ENCODE measurements at places on chromosomes 13 and 19.

GRCh38 chr13:107117327-107118012, 549.5 kb upstream of the ARGLU1 start:
- DNase-seq: no peak

- peak; percentile 27 for DNase-seq
These were observed 84.3 kb upstream of the UBL3 start for GRCh38 chr13:29934531-29935308.

- peak; percentile 27 for DNase-seq
These were observed 493 bp upstream of the PDE4A start for GRCh38 chr19:10419646-10420443.

DNA sequence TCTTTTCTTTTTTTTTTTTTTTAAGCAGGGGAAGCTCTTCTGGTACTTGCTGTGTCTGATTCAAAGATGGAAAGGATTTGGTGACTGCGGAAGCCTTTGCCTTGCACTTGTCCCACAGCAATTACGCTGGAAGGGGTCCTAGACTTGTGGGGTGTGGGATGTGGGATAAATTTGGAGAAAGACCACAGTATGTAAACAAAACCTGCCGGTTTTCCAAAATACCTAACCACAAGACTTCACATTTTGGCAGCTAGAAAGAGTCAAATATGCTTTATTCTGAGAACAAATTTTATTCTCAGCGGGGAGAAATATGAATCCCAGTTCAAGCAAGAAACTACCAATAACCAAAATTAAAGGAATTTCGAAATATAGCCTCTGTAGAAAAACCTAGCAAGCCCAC, 176.5 kb downstream of the SPRY2 start:
- no peak for DNase-seq

GRCh38 chr19:33612928-33613619, 8.7 kb upstream of the CHST8 start:
- no peak for DNase-seq

GRCh38 chr13:49353908-49354307, 90.0 kb downstream of the CAB39L start:
- DNase-seq: no peak

DNA sequence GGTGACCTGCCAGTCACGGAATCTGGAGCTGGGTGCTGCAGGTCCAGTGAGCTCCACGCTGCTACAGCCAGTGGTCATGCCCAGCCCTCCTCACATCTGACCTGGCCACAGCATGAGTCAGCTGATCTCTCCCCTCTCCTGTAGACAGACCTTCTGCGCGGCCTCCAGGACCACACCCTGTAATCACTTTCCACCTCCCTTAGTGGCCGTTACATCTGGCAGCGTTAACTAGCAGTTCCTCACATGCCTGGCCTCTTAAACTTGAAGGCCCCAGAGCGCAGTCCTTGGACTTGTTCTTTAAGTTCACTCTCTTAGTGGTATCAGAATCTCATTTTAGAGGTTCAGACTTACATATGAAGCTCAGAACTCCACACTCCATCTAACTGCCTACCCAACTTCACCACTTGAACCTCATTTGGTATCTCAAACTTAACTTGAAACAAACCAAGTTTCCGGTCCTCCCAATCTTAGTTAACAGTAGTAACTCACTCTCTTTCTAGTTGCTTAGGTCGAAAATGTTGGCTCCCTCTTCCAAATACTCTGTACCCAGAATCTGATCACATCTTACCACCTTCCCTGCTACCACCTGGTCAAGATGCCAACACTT, 22.7 kb downstream of the MIPEP start:
- no peak for DNase-seq

GRCh38 chr13:60267498-60268202, 103.9 kb upstream of the DIAPH3 start:
- DNase-seq: peak; percentile 28

- peak; percentile 40 for DNase-seq
These were observed 1.2 kb downstream of the LSM4 start for GRCh38 chr19:18321734-18322102.

DNA sequence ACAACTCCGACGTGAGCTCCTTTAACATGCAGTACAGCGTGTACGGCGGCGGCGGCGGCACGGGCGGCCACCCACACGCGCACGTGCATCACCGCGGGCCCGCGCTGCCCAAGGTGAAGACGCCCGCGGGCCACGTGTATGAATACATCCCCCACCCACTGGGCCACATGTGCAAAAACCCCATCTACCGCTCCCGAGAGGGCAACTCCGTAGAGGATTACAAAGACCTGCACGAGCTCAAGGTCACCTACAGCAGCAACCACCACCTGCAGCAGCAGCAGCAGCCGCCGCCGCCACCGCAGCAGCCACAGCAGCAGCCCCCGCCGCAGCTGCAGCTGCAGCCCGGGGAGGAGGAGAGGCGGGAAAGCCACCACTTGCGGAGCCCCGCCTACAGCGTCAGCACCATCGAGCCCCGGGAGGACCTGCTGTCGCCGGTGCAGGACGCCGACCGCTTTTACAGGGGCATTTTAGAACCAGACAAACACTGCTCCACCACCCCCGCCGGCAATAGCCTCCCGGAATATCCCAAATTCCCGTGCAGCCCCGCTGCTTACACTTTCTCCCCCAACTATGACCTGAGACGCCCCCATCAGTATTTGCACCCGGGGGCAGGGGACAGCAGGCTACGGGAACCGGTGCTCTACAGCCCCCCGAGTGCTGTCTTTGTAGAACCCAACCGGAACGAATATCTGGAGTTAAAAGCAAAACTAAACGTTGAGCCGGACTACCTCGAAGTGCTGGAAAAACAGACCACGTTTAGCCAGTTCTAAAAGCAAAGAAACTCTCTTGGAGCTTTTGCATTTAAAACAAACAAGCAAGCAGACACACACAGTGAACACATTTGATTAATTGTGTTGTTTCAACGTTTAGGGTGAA, 6.6 kb downstream of the SLITRK5 start:
- DNase-seq: no peak

DNA sequence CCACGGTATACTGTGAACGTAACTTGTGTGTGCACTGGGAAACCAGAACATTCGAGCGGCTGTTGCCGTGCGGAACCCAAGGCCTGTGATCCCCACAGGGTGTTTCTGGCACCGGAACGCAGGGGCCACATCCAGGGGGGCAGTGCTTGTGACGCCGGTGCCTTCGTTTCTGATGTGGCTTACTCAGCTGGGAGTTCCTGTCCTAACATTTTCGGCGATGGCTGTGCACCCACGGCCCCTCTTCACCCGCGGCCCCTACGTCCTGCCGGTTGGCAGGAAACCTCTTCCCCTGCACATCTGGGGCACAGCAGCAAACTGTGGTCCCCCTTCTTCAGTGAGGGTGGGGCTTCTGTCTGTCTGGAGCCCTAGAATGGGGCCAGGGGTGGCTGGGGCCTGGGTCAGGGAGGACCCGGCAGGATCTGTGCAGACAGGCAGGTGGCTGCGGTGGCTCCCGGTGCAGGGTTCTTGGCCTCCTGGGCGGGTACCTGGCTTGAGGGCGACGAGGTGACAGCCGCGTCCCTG, 26.2 kb downstream of the CSNK1G2 start:
- peak; percentile 44 for DNase-seq

DNA sequence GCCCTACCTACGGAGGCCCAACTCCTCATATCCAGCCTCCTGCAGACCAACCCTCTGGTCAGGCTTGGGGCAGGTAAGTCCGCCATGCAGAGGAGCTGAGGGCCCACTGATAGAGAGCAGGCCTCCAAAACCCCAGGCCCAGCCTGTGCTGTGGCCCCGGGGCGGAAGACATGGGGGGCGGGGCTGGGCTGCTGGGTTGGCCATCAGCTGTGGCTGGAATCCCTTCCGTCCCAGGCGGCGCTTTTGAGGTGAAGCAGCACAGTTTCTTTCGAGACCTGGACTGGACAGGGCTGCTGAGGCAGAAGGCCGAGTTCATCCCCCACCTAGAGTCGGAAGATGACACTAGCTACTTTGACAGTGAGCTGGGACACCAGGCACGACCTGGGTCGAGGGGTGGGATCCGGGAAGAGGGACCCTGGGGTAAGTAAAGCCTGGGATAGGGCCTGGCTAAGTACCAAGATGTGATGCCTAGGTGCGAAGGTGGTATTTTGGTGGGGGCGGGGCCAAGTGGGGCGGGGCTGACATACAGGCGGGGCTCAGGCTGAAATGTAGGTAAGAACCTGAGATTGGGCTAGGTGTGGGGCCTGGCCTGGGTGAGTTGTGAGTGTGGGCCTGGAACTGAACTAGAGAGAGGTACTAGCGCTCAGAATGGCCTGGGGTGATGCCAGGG, 15.4 kb downstream of the DNASE2 start:
- DNase-seq: no peak

- DNase-seq: no peak
These were observed 206.6 kb upstream of the SLC10A2 start for GRCh38 chr13:103272770-103273169.

DNA sequence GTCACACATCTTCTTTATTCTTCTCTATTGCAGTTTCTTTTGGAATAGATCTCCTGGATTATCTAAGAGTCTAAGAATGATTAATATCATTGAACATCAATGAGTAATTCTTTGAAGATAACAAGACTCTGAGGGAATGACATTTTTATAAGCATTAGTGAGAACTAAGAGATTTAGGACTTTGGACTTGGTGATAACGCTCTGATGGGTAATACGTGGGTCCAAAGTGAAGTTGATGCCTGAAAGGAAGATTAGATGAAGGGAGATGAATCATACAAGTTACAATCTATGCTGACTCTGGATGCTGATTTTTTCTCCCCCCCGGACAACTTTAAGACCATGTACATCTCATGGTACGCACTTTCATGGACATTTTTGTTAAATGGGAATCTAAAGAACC, 364.5 kb downstream of the GPC5 start:
- DNase-seq: no peak

- no peak for DNase-seq
These were observed 229.1 kb downstream of the TSHZ3 start for GRCh38 chr19:31119951-31120690.

DNA sequence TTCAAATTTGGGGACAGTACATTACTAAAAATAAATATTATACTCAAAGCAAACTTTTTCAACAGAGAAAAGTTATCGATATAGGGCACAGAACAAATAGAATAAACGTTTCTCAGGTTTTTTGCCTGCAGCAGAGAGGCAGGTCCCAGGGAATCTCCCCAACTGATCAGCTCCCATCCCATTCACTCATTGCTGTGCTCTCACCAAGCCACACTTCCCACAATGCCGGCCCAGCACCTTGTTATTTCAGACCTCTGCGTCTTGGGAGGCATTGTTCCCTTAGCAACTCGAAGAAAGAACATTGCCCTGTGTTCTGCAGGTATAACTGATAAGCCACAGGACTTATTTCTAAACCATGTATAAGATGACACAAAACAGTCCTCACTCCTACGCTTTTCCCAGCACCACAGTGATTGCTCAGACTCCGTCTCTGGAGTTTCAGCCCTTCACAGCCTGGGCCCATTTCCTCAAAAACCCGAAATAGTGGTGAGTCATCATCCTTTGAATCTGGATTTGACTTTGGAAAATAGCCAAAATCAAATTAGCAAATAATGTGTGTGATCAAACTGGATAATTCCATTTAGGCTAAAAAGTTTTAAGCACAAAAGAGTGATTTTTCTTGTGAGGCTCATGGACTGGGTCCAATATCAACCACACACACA, 100.4 kb downstream of the DCLK1 start:
- no peak for DNase-seq

DNA sequence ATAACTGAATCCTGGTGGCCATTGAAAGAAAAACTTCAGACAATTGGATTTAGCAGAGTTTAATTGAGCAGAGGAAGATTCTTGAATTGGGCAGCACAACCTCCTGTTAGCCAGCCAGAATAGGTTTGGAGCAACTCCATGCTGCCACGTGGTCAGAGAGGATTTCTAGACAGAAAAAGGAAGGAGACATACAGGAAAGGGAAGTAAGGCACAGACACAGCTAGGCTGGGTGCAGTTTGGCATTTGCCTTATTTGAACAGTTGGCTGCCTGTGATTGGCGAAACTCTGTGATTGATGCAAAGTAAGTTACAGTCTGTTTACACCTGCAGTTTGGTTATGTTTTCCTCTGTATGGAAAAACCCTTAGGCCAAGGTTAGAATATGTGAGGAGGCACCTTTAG, 85.8 kb upstream of the SPATA13 start:
- no peak for DNase-seq

- no peak for DNase-seq
These were observed 5.8 kb upstream of the ERCC2 start for GRCh38 chr19:45376045-45376724.

GRCh38 chr13:45269204-45269603, 68.4 kb upstream of the KCTD4 start:
- no peak for DNase-seq

- DNase-seq: no peak
These were observed 123.6 kb downstream of the UQCRFS1 start for GRCh38 chr19:29089315-29089870.

DNA sequence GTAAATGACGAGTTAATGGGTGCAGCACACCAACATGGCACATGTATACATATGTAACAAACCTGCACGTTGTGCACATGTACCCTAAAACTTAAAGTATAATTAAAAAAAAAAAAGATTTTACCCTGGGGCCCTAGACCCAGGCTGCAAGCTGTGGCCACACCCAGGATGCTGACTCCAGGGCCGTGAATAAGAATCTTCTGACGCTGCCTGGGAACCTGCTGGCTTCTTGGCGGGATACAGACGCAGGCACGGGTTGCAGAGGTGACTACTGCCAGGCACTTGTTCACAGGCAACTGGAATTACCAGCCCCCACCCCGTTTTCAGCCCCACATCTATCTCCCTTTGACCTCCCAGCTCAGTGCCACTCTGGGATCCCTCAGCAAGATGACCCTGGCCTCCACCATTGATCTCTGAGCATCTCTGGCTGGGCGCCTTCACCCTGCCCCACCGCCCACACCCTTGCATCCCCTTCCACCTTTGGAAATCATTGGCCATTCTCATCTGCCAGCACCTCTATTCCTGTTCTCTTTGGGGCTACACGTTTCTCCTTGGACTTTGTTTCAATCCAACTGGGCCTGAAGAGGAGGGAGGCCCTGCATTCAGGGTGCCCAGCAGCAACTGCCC, 21.1 kb upstream of the CFAP97D2 start:
- peak; percentile 53 for DNase-seq

- DNase-seq: no peak
These were observed 55.9 kb upstream of the UQCRFS1 start for GRCh38 chr19:29268721-29269393.

- DNase-seq: no peak
These were observed 19.8 kb downstream of the MAST3 start for GRCh38 chr19:18117364-18117691.

GRCh38 chr19:16445238-16446107, 26.3 kb downstream of the EPS15L1 start:
- no peak for DNase-seq

GRCh38 chr13:28707629-28708427, 10.9 kb downstream of the SLC46A3 start:
- DNase-seq: no peak

GRCh38 chr13:35225159-35225558, 251.3 kb downstream of the MAB21L1 start:
- DNase-seq: no peak

- DNase-seq: no peak
These were observed 221.7 kb upstream of the GPC6 start for GRCh38 chr13:93004919-93005318.

- DNase-seq: peak; percentile 15
These were observed 22.6 kb downstream of the GAS6 start for GRCh38 chr13:113841353-113841650.

GRCh38 chr13:38398711-38399493, 49.3 kb downstream of the UFM1 start:
- DNase-seq: no peak

Data from CD4-positive, alpha-beta T cell treated with Interleukin-6 for 4 hours (primary cell).